ENCODE measurements at places on chromosomes 13 and 19.

- no peak for DNase-seq
Measured at GRCh38 chr13:32277839-32278238, 37.3 kb downstream of the ZAR1L start.

GRCh38 chr13:105783261-105783660 lies 752.2 kb downstream of the EFNB2 start:
- no peak for DNase-seq

GRCh38 chr19:4007021-4007835 lies at the start of gene PIAS4:
Gene PIAS4, plus strand, starts transcription at chr19:4007736. Its CDS starts 25 bp downstream, at chr19:4007761.
- DNase-seq: peak; percentile 86

GRCh38 chr13:79237981-79238380 lies 168.1 kb downstream of the RBM26 start:
- DNase-seq: no peak

- DNase-seq: no peak
Measured at GRCh38 chr13:71169180-71169579, 697.8 kb downstream of the DACH1 start.

DNA sequence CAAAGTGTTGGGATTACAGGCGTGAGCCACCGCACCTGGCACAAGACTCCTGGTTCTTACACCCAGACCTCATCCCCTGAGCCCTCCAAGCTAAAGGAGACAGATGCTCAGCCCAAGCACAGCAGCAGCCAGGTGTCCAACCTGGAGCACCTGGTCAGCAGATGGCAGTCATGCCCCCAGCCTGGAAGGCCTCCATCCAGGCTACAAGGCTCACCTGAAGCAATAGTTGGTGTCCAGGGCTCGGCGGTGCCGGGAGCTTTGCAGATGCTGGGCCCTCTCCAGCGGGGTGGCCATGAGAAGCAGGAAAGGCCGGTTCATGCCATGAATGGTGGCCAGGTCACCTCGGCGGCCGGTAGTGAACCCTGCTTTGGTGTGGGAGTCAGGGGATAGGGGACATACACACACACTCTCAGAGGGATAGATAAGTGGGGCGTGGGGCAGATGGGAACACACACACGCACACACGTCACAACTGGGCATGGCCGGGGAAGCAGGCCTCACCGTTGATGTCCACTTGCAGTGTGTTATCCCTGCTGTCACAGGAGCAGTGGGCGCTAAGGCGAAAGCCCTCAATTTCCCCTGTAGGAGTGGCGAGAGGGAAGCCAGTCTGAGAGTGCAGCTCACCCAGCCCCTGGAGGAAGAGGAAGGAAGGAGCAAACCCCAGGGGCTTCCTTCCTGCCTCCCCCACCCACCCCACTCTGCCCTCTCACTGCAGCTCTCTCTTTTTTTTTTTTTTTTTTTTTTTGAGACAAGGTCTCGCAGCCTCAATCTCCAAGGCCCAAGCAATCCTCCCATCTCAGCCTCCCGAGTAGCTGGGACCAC lies 11.8 kb downstream of the TGFB1 start:
- DNase-seq: no peak

GRCh38 chr19:6890938-6891337 lies 3.6 kb downstream of the ADGRE1 start:
- DNase-seq: no peak

- peak; percentile 32 for DNase-seq
Measured at GRCh38 chr13:50387051-50387581, 371.9 kb downstream of the KCNRG start.

- no peak for DNase-seq
Measured at GRCh38 chr13:79491715-79492114, 10.8 kb downstream of the NDFIP2 start.

DNA sequence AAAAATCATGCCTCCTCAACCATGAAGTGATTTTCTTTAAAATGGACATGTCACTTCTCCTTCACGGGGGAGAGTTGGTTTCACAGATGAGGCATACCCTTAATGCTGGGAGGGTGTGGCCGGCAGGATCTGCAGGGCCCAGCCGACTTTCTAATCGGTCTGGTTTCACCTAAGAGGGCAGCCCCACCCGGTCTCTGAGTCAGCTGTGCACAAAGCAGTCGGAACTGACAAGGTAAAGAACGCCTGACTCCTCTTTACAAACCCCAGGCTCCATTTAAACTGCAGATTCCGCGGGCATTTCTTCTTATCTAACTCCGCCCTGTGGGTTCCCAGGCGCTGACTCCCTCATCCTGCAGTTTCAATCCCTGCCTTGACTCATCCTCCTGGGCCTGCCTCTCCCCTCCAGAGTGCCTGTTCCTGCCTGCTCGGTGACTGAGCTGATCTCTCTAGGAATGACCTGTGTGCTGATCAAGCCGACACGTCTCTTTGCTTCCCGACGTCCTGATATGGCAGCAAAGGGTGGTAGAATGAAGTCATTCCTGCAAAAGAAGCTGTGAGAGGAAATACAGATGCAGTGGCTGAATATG lies 63.4 kb downstream of the EFNB2 start:
- no peak for DNase-seq

DNA sequence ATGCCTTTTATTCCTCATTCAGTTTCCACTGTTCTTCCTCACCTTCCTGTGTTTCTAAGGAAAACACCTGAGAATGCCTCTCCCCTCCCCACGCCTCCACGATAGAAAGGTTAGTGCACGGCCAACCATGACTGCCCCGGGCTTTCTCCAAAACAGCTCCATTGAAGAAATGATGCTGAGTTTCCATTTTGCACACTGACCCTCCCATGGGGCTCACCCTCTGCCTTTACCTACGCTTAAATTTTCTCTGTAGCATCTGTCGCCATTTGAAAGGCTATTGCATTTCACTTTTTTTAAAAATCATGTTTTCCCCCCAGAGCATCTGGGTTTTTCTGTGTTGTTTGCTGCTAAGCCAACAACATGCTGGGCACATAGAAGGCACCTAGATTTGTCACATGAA lies 48.2 kb downstream of the ABCC4 start:
- no peak for DNase-seq

- DNase-seq: peak; percentile 43
Measured at GRCh38 chr13:28805193-28805819, 14.8 kb upstream of the MTUS2 start.

DNA sequence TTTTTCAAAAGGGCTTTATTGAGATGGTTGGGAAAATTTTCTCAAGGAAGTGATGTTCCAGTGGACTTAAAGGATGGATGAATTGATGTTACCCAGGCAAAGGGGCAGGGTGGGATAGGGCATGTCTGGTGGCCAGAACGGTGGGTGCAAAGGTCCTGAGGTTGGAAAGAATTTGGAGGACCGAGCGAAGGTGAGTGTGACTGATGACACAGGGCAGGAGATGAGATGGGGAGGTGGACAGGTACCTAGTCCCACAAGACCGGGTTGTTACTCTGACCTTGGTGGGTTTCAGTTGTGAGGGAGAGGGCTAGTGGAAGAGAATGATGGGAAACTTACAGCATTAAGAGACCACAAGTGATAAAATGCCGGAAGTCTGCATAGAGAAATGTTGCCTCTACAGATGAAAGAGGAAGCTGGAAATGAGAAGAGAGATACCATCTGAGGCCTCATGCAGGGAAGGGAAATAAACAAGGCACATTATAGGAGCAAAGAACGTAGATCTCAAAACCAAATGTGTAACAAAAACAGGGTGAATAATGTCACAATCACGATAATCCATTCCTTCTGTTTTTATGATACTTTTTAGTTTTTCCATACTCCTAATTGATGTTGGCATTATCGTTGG lies 4.5 kb downstream of the ADGRE1 start:
- DNase-seq: peak; percentile 73

GRCh38 chr13:108902405-108903155 lies 273.2 kb downstream of the MYO16 start:
- DNase-seq: no peak

DNA sequence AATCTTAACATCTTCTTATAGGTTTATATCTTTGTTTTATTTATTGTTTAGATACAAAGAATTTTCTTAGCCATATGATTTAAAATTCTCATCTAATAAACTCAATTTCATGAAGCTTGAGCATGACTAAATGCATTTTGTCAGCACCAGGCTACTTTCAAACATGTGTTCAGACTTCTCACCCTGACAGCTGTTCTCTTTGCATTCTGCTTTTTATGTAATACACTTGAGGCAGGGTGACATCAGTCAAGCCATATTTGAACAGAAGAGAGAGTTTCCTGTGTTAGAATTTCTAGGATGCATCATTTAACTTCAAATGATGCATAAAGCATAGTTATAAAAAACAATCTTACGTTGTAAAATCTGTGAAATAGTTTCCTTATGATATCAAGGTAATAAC lies 1295.1 kb upstream of the PCDH20 start:
- DNase-seq: no peak

- no peak for DNase-seq
Measured at GRCh38 chr19:13097033-13097462, 5.6 kb downstream of the LYL1 start.

- no peak for DNase-seq
Measured at GRCh38 chr19:29952177-29952576, 10.1 kb downstream of the URI1 start.

GRCh38 chr13:48125794-48126228 lies 30.9 kb upstream of the MED4 start:
- no peak for DNase-seq

- DNase-seq: no peak
Measured at GRCh38 chr19:35353635-35354034, 4.6 kb upstream of the FFAR3 start.

- no peak for DNase-seq
Measured at GRCh38 chr13:98298599-98298998, 121.5 kb upstream of the RNF113B start.

GRCh38 chr19:34193439-34193838 lies 21.1 kb downstream of the LSM14A start:
- no peak for DNase-seq

DNA sequence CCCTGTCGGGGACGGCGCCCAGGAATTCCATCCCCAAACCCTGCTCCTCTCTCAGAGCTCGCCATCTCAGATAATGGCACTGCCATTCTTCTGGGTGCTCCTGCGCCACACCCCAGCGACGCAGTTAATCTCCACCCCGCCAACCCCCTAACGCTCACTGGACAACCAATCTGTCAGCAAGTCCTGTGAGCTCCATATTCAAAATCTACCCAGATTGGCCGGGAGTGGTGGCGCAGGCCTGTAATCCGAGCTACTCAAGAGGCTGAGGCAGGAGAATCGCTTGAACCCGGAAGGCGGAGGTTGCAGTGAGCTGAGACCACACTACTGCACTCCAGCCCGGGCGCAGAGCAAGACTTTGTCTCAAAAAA lies 18.6 kb downstream of the FCGBP start:
- no peak for DNase-seq

GRCh38 chr19:53966931-53967330 lies 4.2 kb downstream of the CACNG8 start:
- no peak for DNase-seq
